ENCODE measurements at places on chromosomes 5 and 9.

GRCh38 chr9:12801187-12801586 lies 26.4 kb downstream of the LURAP1L start:
- DNase-seq, result no peak

DNA sequence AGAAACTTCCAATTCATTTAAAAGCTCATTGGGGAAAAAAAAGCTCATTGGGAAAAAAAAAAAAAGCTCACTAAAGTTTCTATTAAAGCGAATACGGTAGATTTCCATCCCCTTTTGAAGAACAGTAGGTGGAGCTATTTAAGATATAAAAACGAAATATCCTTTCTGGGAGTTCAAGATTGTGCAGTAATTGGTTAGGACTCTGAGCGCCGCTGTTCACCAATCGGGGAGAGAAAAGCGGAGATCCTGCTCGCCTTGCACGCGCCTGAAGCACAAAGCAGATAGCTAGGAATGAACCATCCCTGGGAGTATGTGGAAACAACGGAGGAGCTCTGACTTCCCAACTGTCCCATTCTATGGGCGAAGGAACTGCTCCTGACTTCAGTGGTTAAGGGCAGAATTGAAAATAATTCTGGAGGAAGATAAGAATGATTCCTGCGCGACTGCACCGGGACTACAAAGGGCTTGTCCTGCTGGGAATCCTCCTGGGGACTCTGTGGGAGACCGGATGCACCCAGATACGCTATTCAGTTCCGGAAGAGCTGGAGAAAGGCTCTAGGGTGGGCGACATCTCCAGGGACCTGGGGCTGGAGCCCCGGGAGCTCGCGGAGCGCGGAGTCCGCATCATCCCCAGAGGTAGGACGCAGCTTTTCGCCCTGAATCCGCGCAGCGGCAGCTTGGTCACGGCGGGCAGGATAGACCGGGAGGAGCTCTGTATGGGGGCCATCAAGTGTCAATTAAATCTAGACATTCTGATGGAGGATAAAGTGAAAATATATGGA lies at the start of gene PCDHGA12:
Gene PCDHGA12 (plus strand): TSS at position 176 of the 782 bp plus-strand sequence. CDS start 253 bp downstream, at position 429.
- DNase-seq, result peak; percentile 91

- DNase-seq, result no peak
These were observed 224.8 kb upstream of the SEMA6A start for GRCh38 chr5:116799401-116799800.

- no peak for DNase-seq
These were observed 172.0 kb upstream of the MSX2 start for GRCh38 chr5:174552428-174552827.

- peak; percentile 51 for DNase-seq
These were observed 15.5 kb downstream of the BAAT start for GRCh38 chr9:101369286-101369685.

DNA sequence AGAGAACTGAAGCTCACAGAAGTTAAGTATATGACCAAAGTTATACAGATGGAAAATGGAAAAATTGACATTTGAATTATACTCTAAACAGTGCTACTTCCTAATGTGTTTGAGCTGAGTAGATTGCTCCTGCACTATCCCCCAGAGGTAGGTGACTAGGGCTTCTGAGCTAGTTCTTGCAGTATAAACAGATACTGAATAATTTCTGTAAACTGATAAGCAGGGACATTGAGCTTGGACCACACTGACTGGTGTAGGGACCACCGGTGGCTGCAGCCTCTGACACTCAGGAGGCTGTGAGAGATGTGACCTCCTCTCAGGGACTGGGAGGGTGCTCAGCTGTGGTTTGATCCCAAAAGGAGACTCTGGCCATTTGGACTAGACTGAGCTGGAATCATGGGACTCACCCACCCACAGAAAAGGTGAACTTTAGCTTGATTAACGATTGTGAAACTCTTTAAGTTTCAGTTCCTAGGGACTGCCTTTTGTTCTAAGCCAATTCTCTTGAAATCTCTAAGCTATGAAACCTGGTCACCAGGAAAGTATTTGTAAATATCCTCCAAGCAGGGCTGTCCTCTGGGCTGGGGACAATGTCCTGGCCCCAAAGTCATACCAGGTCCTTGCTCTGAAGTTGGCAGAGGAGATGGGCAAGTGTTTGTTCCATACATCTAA lies 291.5 kb downstream of the SEC61B start:
- DNase-seq, result no peak

DNA sequence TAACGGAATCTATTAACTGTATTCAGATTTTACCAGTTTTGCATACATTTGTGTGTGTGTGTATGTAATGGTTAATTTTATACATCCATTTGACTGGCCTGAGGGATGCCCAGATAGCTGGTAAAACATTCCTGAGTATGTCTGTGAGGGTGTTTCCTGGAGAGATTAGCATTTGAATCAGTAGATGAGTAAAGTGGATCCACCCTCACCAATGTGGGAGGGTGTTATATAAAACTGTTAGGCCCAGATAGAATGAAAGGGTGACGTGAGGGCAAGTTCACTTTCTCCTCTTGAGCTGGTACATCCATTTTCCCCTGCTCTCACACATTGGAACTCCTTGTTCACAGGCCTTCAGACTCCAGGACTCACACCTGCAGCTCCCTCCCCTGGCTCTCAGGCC lies 88.7 kb downstream of the EMB start:
- DNase-seq, result no peak

DNA sequence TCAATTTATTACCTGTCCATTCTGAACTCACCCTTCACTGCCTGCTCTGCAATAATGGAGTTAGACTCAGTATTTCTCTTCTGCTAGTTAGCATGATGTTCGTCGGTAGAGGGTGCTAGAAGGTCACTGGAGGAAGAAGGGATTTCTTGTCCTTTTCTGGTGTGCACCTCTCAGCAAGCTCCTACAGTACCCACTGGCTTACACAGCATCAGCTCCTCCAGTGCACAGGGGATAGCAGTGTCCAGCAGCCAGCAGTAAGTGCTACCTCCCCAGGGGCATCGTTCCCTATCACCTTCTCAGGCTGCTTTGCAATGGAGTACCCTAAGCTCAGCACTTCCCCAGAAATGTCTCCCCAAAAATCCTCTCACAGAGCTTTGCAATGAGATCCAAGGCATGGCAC lies 45.9 kb upstream of the APC start:
- DNase-seq, result no peak

GRCh38 chr9:107239474-107239873 lies 43.6 kb upstream of the RAD23B start:
- DNase-seq, result peak; percentile 54

DNA sequence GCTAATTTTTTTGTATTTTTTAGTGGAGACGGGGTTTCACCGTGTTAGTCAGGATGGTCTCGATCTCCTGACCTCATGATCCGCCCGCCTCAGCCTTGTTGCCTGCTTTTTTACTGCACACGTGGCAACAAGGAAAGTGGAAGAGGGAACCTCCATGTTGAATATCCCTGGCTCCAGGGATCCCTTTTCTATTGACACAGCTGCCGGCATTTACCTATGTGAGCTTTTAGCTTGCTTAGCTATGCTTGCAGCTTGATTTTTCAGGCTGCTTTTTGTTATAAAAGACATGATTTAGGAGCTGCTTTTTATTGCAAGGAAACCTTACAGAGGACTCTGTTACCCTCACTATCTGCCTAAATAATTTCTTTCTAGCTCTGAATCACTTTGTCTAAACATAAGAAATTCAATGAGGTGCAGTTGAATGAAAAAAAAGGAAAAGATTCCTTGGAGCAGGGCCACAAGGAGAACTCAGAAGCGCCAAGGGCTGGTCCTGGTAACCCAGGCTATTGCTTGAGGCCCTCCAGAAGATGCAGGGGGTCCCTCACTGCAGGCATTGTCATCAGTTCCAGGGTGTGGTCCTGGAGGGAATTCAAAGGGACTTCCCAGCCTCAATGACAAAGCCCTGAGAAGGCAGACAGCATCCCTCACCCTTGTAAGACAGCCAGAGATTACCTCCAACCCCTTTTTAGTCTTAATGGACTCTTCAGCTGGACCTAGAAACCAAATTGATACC lies 89.9 kb downstream of the SYK start:
- DNase-seq, result no peak

DNA sequence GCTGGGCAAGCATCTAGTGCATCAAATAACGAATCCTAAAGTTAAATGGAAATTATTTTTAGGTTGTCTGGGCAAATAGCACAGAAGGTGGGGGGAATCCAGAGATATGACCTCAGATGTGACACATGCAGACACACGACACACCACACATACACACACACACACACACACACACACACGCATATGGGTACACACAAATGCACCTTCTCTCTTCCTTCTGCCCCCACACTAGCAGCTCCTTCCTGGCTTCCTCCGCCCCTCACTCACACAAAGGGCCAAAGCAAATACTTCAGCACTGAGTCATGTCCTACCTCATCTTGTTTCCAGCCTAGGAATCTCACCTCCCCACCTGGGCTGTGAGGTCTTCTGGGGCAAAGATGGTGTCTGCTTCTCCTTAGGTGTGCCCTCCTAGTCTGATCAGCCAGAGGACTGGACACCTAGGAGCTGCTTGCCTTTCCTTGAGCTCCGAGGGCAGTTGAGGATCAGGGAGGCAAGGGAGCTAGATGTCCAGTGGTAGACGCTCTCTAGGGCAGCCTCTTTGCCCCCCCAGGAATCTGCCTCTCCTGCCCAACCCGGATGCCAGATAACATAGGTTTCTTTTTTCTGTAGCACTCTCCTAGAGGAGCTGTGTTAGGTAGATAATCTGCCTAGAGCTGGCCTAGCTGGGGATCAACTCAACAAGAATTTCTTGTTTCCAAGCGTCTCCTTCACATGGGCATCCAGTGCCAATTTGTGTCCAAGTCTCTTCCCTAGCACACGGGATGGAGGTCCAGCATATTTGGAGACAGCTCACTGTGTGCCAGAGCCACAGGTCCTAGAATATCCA lies 14.3 kb upstream of the JADE2 start:
- DNase-seq, result no peak

DNA sequence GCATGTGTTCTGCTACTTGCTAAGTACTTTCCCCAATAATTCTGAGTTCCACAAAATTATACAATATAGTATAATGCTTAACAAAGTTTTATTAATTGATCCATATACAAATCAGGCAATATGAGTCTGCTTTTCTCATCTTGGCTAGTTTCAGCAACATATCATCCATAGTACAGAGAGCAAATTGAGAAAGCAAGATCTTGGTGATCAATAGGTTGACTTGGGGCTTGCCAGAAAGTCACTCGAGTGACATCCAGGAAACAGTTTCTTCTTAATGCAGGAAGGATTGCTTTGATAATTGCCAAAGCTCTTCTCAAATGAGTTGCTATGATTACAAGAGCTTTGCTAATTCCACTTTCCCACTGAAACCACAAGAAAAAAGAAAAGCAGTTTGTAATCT lies 533.6 kb upstream of the NMUR2 start:
- DNase-seq, result no peak

- DNase-seq, result no peak
These were observed 40.2 kb downstream of the TLR4 start for GRCh38 chr9:117744369-117744768.

- DNase-seq, result peak; percentile 99
These were observed at the start of the genes HIGD2A and NOP16 for GRCh38 chr5:176388444-176389134. HIGD2A (plus strand) TSS chr5:176388751; CDS start chr5:176388820, 69 bp downstream. NOP16 (minus strand) TSS chr5:176388598; CDS start chr5:176388539, 59 bp downstream.

GRCh38 chr9:135664801-135665794 lies 2.0 kb downstream of the LCN9 start:
- DNase-seq, result no peak

DNA sequence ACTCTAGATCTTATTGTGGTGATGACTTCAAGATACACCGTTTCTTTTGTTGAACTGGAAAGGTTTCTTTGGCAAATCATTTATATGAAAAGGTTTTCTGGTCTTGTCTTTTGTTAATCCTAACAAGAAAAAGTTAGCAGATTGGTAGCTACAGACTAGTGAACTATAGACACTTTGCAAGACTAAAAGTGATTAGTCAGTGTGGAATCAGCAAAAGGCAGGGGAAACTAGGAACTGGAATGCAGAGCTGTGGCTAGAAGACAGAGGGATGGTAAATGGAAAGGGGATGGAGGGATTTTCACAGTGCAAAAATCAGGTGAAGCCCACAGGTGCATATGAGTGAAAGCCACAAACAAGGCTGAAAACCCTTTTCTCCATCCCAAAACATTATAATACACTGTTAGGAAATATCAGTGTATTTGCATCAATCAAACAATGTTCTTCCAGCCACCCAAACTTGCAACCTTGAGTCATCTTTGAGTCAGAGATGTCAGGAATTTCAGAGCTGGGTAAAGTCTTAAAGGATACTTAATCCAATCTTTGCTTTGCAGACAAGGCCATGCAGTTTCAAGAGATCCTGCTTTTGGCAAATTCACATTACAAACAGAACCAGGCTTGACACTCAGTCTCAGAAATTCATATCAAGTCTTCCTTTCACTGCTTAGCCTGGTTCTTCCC lies 52.7 kb downstream of the PLK2 start:
- peak; percentile 82 for DNase-seq

DNA sequence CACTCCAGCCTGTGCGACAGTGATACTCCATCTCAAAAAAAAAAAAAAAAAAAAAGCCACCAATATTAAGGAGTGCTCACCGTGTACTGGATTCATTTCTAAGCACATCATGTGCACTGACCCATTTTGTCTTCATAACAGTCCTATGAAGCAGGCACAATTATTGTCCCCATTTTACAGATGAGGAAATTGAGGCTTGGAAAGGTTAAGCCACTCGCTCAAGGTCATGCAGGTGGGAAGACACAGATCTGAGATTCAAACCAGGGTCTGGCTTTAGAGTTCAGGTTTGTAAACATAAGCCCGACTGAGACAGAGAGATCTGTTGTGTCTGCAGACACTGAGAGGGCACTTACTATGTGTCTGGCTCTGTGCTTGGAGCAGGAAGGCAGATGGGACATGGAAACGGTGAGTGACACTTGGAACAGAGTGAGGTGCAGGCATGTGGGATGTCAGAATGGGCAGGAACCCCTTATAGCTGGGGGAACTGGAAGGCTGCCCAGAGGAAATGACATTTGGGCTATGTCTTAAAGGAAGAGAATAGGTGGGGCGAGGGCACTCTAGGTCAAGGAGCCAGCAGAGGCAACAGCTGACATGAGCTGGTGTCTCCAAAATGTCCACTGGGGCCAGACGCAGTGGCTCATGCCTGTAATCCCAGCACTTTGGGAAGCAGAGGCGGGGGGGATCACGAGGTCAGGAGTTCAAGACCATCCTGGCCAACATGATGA lies 69.9 kb downstream of the STK10 start:
- no peak for DNase-seq

GRCh38 chr9:18346745-18347144 lies 127.2 kb upstream of the ADAMTSL1 start:
- no peak for DNase-seq

GRCh38 chr9:134963546-134963945 lies 45.8 kb upstream of the FCN1 start:
- DNase-seq, result no peak

DNA sequence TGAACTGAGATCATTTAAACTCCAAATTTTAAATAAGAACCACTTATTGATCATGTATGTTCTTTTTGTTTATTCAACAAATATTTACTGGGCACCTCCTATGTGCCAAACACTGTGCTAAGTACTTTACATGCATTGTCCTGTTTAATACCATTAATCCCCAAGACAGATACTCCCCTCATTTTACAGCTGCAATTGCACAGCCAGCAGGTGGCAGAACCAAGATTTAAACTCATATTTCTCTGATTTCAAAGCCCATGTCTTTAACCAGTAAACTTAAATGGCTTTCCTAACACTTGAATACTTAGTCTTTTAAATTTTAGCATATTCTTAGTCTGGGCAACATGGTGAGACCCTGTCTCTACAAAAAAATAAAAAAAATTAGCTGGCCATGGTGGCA lies 43.4 kb upstream of the KIAA1958 start:
- DNase-seq, result peak; percentile 34

GRCh38 chr5:98570661-98571191 lies 202.7 kb upstream of the RGMB start:
- DNase-seq, result peak; percentile 27

Data from fibroblast of skin of scalp (primary cell).